ENCODE measurements at places on chromosomes 5 and 9.
A peak's percentile ranks its signal among the peaks of the same experiment; 100 is the strongest.

GRCh38 chr5:169742771-169743296, 105.8 kb downstream of the DOCK2 start:
- peak; percentile 27 for DNase-seq

DNA sequence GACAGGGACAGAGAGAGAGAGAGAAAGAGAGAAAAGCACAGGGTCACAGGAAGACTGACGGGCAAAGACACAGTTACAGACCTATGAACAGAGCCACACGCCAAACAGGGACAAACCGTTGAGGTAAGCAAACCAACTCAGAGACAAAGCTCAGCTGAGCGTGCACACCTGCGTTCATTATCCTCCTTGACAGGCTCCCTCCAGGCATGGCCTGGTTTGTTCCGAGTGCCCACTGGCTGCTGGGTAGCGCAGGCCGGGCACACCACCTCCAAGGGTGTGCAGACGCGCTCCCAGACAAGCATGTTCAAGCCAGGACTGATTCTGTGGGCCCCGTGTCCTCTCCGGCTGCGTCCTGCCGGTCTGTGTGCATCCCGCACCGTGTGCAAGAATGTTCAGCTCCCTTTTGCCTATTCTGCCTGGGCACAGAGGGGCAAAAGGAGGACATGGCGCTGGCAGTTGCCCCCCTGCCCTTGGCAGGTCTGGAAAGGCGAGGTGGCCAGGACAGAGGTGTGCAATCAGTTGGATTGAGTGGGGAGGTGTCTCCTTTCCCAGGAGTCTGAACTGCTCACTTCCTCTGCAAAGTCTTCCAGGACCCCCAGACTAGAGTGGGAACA, 467 bp upstream of the SMIM32 start:
- DNase-seq, result no peak

DNA sequence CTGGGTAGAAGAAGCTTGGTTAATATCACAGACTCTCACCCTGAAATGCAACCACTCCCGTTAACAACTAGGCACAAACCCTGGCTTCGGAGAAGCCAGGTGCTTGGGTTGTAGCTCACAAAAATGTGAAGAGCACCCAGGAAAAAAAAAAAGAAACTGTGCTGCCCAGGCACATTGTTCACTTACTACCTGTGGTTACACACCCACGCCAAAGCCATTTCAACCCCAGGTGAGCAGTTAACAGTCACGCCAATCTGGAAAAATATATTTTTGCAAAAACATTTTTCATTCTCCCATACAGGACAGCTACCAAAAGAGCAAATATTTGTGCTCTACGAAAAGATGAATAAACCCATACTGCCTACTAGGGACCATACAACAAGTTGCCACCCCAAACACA, 49.2 kb downstream of the SIL1 start:
- DNase-seq, result no peak

- DNase-seq, result no peak
These were observed 199.0 kb upstream of the MVB12B start for GRCh38 chr9:126127591-126127990.

- no peak for DNase-seq
These were observed 289.1 kb downstream of the EBF1 start for GRCh38 chr5:158810615-158811014.

- DNase-seq, result no peak
These were observed 97.6 kb upstream of the GRHPR start for GRCh38 chr9:37324691-37325490.

- DNase-seq, result peak; percentile 0
These were observed 87.6 kb downstream of the ERP44 start for GRCh38 chr9:100011062-100011681.

DNA sequence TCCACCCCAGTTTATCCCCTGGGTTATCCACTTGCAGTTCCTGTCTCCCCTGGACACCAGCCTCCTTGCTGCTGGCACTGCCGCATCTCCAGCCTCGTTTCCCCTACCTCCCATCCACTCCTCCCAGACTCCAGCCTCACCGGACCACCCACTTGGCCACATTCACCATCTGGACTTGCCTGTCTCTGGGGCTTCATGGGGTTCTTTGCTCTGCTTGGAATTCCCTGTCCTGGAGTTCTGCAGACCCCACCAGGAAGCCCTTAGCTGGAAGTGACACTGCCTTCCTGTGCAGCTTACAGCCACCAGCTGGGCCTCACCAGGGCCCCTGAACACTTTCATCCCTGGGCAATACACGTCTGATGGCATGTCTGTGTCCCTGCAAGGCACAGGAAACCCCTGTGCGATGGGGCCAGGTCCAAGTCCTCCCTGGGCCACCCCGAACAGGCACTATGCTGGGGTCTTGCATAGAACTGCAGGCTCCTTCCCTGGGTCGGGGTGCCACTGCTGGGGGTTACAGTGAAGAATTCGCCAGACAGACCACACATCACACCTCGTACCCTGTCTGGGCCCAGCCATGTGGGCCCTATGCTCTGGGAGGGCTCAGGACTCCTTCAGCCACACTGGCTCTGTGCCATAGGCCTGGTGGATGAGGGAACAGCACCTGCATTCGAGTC, 3.0 kb downstream of the FLT4 start:
- no peak for DNase-seq

DNA sequence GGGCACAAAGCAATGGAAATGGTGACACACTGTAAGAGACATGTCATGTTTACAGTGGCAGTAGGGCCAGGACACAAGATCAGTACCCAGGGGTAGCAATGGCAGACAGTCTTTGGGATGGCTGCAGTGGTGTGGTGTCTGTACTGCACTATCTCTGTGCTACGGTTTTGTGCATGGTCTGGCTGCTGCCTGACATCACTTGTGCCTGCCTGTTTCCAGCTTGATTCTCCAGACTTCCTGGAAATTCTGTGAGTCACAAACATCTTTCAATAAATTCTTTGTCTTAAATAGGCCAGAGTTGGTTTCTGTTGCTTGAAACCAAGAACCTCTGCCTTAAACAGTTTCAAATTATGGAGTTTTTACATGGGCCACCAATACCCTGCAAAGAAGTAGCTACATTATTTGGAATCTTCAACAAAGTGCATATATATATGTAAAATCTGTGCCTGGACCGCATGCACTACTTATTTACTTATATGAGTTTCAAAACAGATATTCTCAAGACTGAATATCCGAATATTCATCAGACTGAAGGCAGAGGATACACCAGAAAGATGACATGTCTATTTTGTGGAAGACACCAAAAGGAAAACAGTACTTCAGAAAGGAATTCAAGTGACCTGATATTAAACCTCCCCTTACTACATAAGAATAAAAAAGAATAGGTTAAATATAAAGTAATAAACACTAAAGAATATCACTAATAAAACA, 188.1 kb downstream of the RFX3 start:
- DNase-seq, result no peak

GRCh38 chr5:463952-464351, 21.0 kb downstream of the EXOC3 start:
- no peak for DNase-seq
